Stimulated activated CD8-positive, alpha-beta memory T cell treated with anti-CD3 and anti-CD28 coated beads, Interleukin-12 subunit alpha, Interleukin-12 subunit beta, amount 100 ng/mL, for 4 hours (primary cell): ENCODE measurements at places on chromosomes 4 and X.
A peak's percentile ranks its signal among the peaks of the same experiment; 100 is the strongest.

GRCh38 chrX:71366674-71367256 lies 608 bp downstream of the TAF1 start:
- DNase-seq = no peak

- DNase-seq = no peak
Observed at GRCh38 chr4:142845293-142846107, 601 bp downstream of the INPP4B start.

GRCh38 chrX:6904156-6904555 lies 243.4 kb upstream of the STS start:
- DNase-seq = no peak

GRCh38 chr4:87651941-87652340 lies 1.9 kb downstream of the DMP1 start:
- DNase-seq = no peak

DNA sequence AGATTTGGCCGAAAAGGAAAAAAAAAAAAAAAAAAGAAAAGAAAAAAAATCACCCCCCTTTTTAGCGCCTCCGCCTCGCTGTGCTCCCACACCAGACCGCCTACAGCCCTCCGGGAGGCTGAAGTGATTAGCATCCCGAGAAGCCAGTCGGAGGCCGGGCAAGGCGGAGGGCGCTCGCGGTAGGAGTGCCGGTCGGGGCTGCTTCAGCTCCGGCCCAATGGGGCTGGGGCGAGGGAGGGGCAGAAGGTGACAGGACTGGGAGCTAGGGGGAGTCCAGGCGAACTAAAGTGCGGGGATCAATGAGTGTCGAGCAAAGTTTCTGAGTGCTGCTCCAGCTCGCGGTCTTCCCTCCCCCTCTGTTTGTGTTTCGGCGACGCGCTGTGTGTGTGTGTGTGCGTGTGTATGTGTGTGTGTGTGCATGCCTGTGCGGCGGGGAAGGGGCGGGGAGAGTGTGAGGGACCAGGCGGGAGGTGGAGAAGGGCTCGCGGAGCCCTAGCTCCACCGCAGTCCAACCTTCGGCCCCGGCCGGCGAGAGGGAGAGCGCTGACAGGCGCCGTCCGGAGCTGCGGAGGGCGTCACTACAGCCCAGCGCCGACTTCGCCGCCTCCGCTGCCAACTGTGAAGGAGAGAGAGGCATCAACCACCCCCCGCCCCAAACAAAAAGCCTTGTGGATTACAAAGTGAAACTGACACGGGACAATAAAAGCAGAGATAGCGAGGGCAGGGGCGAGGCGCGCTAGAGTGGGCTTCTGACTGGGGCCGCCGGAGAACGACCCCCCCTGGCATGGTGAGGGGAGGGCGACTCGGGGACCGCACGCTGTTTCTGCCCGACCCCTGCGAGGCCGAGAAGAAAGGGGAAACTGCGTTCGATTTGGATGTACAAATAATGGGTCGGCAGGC lies at the start of gene FAT4:
FAT4 (plus strand) TSS at position 280 of the 900 bp plus-strand sequence. CDS start 1,457 bp downstream, outside the sequence.
- peak; percentile 31 for DNase-seq

GRCh38 chr4:175998782-175999181 lies 66.9 kb upstream of the WDR17 start:
- no peak for DNase-seq

GRCh38 chr4:67869580-67870190 lies 14.1 kb downstream of the TMPRSS11D start:
- DNase-seq = no peak

GRCh38 chr4:136900696-136901095 lies 631.6 kb downstream of the PCDH18 start:
- DNase-seq = no peak

GRCh38 chr4:7807351-7807921 lies 132.2 kb downstream of the AFAP1 start:
- no peak for DNase-seq

DNA sequence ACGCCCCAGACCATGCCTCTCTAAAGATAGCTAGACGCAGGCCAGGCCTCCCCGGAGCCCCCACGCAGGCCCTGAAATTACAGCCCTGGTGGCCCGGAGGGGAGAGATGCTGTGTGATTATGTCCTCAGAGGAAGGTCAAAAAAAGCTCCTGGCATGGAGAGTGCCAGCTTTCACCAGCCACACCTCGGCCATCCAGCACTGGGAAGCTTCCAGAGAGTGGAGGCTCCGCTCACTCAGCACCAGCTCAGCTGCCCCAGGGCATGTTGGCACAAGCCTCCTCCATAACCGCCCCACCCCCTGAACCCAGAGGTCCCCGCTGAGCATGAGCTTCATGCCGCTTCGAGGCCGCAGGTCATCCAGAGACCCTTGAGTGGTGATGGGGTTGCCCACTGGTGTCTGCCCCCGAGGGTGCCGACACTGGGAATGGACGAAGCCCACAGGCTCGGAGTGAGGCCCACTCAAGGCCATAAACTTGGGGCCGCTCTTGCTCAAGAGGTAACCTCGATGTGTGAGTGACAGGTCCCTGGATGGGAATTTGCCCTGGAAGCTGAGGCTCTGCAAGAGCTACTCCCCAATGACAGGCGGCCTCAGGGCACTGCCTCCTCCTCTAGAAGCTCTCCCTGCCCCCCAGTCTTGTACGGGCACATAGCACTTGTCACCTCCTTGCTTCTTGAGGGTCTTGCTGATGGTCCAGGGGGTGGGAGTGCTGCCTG lies 4.4 kb upstream of the BGN start:
- no peak for DNase-seq

- no peak for DNase-seq
Observed at GRCh38 chrX:10126044-10126443, 30.7 kb upstream of the CLCN4 start.

DNA sequence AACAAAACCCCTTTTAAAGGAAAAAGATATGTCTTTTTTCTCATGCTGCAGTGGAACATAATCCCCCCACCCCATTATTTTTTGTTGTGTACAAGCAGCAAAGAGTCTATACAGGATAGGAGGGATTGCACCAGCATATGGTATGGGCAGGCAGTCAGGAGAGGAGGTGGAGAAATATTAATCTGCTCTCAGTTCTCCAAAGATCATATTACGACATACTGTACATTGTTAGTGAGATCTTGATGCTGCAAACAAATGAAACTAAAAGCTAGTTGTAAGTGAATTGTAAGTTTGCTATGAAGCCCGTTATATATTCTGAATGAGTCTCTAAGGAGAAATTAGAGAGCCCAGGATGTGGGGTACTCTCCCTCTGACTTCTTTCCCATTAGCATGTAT lies 75.3 kb downstream of the RAPGEF2 start:
- no peak for DNase-seq

DNA sequence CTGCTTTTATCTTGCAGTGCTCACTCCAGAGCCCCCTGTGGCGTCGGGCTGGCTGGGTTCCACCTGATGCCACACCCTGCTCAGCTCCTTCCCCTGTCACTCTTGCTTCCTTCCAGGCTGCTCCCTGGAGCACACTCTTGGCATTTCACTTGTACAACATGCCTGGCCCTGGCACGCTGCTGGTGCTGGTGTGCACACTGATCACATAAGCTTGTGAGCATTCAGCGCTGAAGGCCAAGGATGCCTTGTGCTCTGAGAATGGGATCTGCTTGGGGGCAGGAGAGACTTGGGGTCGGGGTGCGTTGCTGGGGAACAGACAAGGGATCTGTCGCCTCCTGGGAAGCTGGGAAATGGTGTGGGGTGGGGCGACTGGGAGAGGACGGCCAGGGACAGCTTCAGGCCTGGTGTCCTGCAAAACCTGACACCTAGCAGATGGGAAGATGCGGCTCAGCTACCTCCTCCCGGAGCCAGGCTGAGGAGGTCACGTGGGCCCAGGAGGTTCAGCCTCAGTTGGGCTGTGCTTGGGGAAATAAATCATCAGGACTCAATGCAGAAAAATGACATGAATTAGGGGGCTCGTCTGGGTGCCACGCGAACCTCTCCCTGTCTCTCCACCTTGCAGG lies 108.5 kb downstream of the PHKA2 start:
- DNase-seq = no peak

GRCh38 chrX:133994576-133994975 lies 9.2 kb upstream of the GPC3 start:
- DNase-seq = no peak

- no peak for DNase-seq
Observed at GRCh38 chr4:189828081-189828697, 112.5 kb upstream of the FRG1 start.

GRCh38 chr4:65344278-65344825 lies 325.9 kb downstream of the EPHA5 start:
- DNase-seq = no peak

DNA sequence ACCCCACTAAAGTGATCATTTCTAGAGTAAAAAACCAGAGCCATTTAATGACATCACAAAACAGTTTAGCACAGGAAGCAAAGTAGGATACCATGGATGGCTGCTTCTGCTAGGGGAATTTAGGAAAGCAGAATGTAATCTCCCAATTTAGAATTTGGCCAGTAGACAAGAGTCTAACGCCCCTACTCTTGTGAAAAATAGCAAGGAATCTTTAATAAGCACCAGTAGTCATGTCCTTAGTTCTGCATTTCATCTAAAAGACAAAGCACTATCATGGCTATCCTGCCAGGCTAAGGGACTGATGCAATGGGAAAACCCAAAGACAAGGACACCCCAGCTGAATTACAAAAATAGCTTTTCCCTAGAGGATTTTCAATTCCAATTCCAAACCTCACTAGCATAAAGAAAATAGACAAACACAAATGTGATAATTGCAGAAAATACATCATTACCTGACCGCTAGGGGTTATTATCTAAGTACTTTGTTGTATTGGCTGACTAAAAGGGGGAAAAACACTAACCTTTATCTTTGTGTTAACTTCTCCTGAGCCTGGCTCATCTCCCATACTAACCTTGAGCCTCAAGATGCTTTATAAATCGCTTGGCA lies 2.6 kb upstream of the AMMECR1 start:
- DNase-seq = no peak

DNA sequence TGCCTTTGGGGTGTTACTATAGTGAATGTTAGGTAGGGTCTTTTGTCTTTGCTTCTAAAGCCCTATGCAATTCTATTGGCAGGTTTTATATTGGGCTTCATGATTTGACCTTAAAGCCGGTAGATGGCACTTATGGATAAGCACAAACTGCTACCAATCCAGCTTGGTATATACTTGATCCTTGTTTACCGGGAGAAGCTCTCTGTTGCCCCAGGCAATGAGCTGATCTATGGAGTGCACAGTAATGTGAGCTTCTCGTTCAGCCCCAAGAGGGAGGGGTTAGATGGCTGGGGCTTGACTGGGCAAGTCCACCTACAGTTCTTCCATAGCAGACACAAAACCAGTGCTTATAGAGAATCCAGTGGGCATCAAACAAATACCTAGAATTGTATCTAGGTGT lies 287.2 kb upstream of the CT83 start:
- no peak for DNase-seq

DNA sequence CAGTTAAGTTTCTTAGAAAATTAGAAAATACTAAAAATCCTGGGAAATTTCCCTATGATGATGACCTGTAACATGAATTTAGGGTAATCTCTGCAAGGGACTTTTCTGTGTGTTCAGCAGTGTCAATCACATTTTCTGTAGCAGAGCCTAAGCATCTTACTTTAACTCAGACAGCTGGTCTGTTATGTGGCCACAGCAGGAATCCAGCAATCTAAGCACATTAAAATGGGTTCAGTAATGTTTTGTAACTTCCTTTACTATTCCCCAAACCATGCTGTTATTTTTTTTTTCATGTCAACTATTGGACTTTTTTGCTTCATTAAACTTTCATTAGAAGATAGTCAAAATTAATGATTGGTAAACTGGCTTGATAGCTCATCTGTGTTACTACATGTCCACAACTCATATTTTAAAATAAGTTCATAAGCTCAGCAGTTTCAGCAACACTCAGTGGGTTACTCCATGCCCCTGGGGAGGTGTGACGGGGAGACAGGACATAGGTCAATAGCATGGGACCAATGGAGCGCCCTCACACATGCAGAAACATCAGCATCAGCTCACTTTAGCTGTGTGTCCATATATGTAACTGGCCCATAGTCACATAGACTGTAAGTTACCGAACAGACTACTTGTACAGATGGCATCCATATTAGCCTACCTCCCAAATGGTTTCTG lies 168.0 kb upstream of the PACRGL start:
- DNase-seq = no peak

- no peak for DNase-seq
Observed at GRCh38 chr4:155609455-155610059, 57.1 kb upstream of the GUCY1A1 start.

DNA sequence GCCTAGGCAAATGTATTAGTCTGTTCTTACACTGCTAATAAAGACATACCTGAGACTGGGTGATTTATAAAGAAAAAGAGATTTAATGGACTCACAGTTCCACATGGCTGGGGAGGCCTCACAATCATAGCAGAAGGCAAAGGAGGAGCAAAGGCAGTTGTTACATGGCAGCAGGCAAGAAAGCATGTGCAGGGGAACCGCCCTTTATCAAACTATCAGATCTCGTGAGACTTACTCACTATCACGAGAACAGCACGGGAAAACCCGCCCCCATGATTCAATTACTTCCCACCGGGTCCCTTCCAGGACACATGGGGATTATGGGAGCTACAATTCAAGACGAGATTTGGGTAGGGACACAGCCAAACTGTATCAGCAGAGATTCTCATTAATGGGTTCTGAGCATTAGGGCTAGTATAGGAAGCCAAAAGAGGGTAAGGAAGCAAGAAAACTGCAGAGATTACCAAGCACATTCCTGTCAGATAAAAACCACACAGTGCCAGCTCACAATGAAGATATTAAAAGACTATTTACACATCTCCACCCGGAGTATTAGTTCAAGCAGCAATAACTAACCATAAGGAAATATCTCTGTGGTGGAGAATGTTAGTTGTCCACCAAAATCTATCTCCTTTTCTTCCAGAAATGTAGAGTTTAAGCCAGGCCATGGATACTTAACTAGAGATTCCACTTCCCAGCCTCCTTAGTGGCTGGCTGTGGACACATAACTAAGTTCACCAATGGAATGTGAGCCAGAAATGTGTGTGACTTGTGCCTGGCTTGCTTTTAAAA lies 61.2 kb upstream of the HOPX start:
- DNase-seq = no peak

DNA sequence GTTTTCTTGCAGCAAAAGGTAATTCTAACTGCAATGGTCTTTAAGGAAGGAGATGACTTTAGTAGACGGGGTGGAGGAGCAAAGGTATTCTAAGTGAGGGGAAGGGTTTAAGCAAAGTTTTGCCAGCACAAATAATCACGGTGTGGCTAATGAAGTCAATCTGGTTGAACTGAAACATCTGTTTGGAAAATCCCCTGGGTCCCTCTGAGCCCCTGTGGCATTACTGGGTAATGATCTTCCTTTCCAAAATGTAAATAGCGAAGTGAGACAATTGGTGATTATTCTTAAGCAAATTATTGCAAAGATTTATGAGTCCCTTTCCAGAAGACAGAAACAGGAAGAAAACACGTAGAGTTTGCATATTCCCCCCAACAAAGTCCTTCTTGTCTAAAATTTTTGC lies 47.2 kb downstream of the FGFBP1 start:
- no peak for DNase-seq

DNA sequence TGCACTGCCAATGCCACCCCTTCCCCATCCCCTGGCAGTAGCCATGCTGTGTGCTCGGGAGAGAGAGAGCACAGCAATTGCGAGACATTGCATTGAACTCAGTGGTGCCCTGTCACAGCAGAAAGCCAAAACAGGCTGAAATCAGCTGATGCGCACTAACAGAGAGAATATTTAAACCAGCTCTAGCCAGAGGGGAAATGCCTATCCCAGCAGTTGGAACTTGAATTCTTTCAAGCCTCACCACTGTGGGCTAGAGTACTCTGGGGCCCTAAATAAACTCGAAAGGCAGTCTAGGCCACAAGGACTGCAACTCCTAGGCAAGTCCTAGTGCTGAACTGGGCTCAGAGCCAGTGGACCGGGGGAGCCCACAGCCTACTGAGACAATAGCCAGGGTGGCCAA lies 17.7 kb upstream of the RP2 start:
- DNase-seq = no peak

- no peak for DNase-seq
Observed at GRCh38 chr4:40247350-40247749, 50.5 kb downstream of the RHOH start.

- DNase-seq = no peak
Observed at GRCh38 chr4:104494822-104495559, at the start of gene CXXC4. Gene CXXC4 (minus strand): TSS chr4:104494894. CDS start chr4:104491802, 3,092 bp downstream.
